Astrocyte of the spinal cord (primary cell): ENCODE measurements at places on chromosomes 4 and X.

DNA sequence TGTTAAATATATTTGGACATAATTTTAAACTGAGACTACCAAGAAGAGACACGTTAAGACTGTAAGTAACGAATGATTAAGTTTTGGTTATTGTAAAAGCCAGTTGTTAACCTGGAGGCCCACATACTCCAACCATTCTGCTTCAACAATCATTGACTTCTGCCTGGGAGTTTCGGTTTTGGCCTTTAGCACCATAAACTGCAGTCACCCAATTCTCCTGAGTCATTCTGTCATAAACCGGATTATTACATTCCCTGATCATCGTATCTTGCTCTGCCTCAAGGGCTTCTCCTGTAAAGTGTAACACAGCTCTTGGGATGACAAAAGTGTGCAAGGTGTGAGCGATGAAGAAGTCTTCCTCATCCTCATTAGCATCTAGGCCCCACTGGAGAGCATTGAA, 46.9 kb upstream of the PABPC1L2A start:
- DNase-seq: no peak

DNA sequence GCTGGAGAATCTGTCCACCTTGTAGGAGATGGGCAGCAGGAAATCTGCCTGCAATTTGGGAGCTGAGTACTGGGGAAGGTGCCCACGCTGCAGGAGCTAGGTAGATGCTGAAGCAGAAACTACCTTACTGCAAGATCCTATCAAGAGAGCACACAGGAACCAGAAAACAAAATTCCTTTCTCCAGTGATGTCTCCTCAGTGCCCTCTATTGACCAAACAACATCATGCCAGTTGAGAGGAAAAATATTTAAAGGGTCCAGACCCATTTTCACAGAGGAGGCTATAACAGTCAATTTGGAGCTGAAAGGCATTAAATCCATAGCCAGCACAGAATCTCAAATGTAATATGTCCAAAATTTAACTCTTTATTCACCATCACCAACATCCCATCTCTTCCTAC, 406.8 kb downstream of the SLITRK2 start:
- no peak for DNase-seq

GRCh38 chrX:49868739-49869138, 10.5 kb upstream of the USP27X start:
- no peak for DNase-seq

DNA sequence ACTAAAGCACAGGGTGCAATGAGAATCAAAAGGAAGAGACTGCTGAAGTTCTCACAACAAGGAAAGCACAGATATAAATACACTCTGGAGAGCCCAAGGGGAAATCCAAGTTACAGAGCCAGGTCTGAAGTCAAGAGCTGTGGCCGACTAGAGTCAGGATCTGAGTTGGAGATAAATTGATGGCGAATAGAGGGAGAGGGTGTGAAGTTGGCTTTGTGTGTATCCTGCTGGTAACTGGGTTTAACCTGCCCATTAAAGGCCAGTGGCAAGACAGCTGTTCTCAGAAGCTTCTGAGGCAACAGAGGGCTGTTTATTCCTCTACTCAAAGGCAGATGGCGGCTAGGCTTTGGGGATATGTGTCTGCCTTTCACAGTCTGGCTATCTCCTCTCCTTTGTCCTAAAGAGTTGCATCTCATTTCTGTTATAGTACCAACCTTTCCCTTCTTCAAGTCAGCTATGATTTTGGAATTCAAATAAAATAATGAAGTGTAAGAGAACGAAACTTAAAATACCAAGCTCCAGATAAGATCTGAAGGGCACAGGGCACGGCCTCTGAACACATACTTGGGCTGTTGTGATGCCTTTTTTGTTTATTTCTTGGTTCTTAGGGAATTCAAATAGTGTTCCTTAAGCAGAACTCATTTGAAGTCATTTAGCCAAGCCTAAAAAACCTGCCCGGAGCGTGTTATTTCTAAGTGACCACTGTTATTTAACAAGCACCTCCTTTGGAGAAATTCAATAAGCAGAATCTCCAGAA, 142.1 kb downstream of the APBB2 start:
- DNase-seq: no peak

DNA sequence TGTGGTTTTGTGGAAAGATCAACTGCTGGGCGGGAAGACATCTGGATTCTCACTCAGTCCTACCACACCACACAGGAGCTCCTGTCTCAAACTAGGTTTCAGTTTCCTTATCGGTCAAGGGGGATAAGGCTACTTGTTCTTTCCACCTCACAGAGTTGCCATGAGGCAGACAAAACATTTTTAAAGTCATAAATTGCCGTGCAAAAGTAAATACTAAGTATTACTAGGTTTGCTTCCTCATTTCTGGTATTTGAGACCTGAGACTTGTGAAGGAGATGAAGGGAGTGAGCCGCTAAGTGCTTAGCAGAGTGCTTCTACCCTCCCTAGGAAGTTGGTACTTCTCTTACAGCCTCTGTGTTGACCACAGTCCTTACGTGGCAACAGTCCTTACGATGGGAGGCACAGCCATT, 1.5 kb downstream of the LAP3 start:
- peak; percentile 12 for DNase-seq

- no peak for DNase-seq
Measured at GRCh38 chrX:56232221-56233082, at the start of gene KLF8. KLF8 (plus strand) TSS chrX:56232356; CDS start chrX:56233335, 979 bp downstream.

GRCh38 chr4:128848461-128848860, 39.0 kb downstream of the JADE1 start:
- peak; percentile 66 for DNase-seq

DNA sequence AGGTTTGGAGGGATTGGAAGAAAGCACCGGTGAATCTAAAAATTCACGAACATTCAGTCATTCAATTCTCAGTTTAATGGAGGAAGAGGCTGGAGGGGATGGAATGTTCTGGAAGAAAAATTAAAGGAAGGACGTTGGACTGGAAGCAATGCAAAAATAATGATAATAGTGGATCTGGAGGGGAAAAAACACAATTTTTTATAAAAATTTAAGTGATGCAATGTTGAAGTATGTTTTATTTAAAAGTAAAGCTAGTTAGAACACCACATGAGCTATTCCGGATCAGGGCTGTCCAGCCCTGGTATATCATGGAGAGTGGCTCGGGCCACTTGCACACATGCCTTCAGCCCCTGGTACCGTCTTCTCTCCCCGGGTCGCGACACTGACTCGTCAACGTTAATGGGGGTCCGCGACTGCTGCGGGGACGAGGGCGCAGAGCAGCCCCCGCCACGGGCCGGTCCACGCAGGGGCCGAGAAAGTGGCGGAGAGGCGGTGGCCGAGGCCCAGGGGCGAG, 204.6 kb downstream of the TENM3 start:
- DNase-seq: no peak

- DNase-seq: no peak
Measured at GRCh38 chr4:48912349-48912748, 5.8 kb upstream of the OCIAD2 start.

DNA sequence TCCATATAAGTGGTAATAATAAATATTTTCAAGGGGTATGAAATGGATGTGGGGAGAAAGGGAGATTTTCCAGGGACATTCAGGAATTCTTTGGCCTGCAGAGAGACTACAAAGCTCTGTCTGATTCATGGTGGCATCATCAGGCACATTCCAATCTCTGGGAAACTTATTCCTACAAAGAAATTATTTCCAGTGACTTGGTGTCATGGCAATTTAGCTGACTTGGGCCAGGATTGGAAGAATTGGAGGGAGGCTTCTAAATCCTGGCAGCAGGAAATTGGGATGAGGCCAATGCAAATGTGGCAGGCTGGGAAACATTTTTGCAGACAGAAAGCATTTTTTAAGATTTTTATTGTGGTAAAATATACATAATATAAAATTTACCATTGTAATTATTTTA, 204.6 kb downstream of the RTL9 start:
- peak; percentile 51 for DNase-seq

DNA sequence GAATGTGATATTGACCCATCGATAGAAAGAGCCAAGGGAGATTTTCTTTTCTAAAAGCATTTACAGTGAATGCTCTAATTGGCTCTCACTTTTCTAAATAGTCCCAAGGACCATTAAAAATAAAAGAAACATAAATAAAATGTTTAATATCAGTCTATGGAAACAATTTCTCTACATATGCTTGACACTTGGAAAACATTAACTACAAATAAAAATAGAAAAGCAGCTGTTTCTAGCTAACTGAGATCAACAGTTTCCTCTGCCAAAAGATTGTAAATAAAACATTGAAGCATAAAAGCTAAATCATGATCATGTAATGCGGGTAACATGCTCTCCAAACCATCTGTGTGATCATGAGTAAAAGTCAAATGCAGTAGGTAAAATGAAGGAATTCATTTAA, 49.7 kb downstream of the CORIN start:
- DNase-seq: no peak

DNA sequence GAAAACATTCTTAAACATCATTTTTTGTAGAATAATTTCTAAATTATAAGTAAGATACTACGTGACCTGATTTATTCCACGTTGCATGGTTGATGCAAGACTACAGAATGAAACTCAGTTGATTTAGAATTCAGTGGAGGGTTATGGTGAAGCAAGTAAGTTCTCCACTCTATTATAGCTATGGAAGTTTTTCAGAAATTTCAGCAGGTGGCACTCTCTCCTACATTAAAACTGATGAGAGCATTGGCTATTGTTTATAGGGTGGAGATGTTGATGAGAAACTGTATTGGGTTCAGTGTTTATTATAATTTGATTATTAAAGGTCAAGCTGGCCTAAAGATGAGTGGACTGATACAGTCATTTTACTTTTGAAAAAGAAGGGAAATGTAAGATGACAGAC, 88.0 kb downstream of the FNIP2 start:
- peak; percentile 58 for DNase-seq

GRCh38 chr4:90185416-90185815, 58.2 kb downstream of the CCSER1 start:
- no peak for DNase-seq

DNA sequence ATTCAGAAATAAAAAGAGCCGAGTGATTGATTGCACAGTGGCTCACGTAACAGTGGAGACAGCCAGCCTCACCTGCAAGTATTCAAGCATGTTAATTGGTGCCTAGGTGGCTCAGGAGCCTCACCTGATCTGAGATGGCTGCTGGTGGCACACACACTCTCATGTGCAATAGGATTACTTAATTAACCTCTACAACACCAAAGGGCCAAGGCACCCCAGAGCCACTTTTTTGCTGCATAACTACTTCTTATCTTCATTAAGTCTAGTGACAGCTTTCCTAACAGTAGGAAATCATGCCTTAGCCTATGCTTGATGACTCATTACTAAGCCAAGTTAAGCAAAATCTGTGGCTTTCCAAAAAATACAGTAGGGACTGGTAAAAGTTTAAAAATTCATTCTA, 117.3 kb upstream of the NOCT start:
- DNase-seq: peak; percentile 36

GRCh38 chrX:84339507-84340364, 151.7 kb upstream of the RPS6KA6 start:
- DNase-seq: peak; percentile 22

GRCh38 chr4:182968917-182969650, 51.9 kb upstream of the DCTD start:
- no peak for DNase-seq

GRCh38 chrX:123975180-123975579, 13.7 kb downstream of the STAG2 start:
- peak; percentile 37 for DNase-seq

DNA sequence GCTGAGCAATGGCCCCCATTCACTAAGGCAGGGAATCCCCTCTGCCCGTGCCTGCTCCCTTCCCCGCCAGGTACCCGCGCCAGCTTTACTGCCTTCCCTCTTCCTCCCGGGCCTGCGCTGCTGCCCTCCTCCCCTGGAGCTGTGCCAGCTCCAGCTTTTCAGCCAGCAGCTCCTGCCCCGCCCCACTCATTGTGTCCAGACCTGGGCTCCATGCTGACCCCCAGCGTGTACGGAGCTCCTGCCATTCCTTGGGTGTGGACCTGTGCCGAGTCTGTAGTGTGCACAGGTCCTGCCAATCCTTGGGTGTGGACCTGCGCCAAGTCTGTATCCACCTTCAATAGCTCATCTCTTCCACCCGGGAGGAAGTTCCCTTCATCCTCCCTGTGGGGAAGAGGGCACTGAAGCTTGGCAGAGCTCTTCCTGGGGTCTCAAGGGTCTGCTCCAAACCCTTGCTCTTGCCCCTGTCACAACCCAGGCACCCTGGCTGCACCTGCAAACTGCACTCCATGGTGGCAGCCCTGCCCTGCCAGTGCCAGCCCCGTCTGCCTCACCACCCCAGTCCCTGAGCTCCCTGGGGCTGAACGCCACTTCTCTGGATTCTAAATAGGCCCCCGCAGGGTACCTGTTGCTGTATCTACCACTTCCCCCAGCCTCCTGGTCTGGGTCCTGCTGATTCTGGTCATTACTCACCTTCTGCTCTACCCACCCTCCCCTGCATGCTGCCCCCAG, 63.9 kb downstream of the TRMT44 start:
- no peak for DNase-seq

DNA sequence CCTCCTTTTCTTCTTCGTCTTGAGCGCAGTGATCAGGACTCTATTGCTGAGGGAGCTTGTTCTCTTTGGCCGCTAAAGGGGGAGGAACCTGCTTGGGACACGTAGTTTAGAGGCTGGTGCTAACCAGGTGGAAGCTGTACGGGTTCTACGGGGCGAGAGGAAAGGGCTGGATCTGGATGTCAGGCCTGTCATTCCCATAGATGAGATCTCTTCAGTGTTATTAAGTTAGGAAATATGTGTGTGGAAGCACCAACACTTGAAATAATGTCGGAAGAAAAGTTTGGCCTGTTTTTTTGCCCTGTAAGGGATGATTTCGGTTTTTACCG, 643 bp downstream of the SRP72 start:
- no peak for DNase-seq

GRCh38 chr4:121246698-121247097, 82.6 kb upstream of the TNIP3 start:
- DNase-seq: no peak

DNA sequence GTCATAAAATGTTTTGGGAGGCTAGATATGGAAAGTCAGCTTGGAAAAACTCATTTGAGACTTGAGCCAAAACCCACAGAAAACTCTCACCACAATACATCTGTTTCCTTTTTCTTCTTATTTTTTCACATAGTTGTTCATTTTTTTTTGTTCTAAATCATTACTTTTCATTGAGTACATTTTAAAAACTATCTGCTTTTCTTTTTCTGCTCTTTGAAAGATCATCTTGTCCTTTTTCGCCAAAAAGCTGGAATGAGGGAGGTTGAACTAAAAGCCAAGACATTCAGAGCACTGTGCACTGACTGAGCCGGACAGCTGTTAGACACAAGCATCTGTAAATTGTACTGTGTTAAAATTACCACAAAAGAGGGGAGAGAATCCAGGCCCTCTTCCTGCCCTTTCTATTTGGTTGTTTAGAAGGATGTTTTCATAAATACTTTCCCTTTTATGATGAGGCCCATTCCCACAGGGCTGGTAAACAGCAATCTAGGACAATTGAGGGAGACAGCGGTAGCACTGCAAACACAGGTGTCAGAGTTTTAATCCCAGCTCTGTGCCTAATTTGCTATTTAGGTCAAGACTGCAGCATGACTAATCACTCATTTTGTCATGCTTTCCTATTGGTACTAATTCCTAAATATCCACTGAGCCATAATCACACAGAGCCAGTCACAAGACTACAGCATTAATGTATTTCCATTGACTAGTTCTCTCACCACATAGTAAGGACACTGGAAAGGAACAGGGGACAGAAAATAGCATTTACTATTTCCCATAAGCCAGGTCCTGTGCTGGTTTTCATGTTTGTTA, 7.3 kb upstream of the RNF150 start:
- DNase-seq: peak; percentile 9

GRCh38 chrX:51955200-51955599, 61.8 kb downstream of the MAGED1 start:
- no peak for DNase-seq
